ENCODE measurements at places on chromosomes 6 and 20.

GRCh38 chr6:14283600-14284235, 166.1 kb downstream of the CD83 start:
- no peak for DNase-seq

DNA sequence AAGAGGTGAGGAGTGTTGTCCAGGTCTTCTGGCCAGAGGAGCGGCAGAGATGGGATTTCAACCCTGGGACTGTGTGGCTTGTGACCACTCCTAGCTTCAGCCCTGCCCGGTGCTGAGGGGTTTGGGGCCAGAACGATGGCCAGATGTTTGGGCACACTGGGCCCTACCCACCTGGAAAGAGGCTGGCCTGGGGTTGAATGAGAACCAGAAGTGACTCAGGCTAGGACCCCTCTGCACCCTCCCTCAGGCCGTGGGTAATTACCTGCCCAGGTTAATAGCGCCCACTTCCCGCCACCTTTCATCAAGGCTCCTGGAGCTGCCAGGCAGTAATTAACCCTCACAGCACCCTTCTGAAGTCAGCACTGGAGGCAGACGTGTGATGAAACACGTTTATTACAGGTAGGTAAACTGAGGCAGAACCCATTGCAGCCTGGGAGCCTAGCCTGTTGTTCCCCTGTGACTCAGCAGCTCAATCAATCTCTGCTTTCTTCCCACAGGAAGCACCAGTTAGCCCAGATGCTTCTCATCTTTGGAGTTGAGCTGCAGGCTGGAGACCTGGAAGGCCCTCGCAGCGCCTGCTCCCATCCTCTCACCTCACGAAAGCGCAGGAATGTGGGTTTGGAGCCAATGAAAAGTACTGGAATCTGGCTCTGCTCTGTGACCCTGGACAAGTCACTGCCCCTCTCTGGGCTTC, 120.8 kb downstream of the CEBPB start:
- no peak for DNase-seq

DNA sequence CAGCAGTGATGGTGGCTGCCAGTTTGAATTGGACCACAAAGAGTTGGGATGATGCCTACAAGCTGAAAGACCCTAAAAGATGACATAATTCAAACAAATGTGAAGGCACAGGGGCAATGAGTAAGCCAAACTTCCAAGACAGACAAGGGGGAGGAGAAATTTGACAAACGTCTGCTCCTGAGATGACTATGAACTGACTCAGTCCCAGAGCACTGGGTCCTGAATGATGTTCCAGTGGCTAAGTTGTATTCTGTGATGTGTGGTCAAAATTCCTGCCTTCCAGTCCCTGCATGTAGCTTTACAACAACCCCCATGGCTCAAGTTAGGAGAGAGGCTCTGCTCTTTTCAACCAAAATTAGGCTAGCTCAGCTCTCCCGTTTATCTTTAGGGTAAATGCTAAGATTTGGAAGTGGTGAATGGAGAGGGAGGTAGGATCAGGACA, 86.1 kb upstream of the SIRPA start:
- peak; percentile 88 for DNase-seq

DNA sequence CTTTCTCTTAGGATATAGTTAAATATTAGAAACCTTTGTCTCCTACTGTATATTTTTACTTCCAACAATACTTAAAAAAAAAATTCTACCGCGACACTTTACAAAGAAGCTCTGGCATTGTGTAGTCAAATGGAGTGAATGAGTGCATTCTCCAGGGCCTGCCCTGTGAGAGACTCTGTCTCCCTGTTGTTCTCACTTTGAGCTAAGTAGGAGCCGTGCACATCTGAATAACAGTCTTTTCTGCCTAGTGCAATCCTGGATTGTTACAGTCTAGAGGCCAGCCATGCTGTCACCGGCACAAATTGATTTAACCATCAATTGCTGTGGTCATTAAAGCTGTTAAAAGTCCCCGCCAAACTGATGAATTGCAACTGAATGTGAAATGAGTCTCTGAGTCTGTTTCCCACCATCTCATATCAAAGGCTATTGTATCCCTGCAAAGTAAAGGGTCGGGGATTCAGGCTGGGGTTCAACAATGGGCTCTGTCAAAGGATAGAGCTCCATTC, 156.0 kb downstream of the RFPL4B start:
- DNase-seq: no peak

DNA sequence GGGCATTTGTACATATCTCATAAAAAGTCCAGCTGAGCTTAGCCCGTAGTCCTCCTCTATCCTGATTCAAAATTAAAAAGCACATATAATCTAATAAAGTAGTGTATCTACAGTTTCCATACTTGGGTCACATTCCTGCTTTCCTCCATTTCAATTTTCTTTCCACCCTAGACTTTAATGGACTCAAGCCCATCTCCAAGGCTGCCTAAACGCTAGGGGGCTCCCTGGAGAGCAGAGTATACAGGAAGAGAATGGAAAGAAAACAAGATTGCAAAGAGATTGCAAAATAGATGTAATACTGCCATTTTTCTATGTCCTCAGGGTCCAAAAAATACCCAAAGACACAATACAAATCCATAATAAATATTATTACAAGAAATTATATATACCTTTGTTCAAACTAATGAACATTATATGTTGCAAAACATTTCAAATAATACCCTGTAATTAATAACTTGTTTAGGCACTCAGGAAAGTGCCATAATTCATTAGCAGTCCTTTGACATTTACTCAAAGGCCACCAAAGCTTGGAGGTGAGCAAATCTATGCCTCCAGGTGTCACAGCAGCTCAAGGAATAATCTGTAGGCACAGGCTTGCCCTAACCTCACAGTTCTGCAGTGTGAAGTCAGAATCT, 2.4 kb upstream of the MCM3 start:
- peak; percentile 81 for DNase-seq

DNA sequence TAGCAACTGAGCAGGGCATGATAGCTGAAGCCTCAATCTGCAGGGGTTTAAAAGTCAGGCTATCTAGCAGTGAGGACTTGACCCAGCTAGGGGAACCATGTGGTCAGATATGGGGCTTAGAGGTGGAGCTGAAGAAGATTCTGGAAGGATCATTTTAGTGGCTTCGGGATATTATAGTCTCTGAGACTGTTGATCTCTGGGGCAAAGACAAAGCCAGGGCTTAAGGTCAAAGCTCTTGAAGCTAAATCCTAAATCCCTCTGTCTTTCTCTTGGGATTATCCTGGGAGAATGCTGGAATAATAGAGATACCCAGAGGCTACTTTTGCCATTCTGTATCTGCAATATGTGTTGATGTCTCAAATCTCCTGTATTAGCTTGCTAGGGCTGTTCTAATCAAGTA, 132.2 kb downstream of the DHX35 start:
- DNase-seq: no peak

- no peak for DNase-seq
Observed at GRCh38 chr6:27176096-27176495, 71.4 kb upstream of the PRSS16 start.

DNA sequence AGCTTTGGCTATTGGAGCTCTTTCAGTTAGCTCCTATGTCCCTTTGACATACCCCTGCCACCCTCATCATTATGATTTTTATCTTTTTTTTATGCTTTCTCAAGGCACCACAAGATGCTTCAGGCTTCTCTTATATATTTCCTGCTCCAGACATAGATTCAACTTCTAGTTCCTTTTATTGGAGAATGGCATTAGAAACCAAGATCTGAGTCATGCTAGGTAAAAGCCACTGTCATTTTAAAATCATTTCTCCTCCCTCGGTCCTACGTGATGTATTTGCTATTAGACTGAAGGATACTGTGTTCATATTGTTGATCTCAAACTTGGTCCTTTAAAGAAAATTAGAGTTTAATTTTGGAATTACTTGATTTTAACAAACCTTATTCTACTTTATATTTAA, 8.3 kb downstream of the TENT5A start:
- no peak for DNase-seq

- no peak for DNase-seq
Observed at GRCh38 chr6:2731281-2731909, 19.3 kb downstream of the MYLK4 start.

DNA sequence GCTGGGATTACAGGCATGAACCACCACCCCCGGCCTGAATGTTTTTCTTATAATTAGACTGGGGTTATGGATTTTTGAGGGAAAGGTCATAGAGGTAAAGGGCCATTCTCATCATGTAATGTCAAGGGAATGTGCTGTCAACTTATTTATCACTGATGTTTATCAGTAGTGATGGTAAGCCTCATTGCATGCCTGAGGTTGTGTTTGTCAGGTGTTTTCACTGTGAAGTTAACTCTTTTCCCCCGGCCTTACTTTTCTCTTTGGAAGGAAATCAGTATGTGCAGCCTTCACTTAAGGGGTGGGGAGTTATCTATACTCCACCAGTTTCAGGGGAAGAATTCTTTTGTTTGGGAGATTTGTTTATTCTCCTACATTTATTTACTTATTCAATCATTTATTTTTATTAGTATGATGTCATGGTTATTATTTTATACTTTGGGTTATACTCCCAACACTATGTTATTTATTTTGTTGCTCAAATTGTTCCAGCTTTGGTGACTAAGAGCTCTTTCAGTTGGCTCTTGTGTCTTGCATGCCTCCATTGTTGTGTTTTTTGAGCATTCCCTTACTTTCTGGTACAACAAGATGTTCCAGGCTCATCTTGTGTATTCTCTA, 2.8 kb upstream of the SLC17A5 start:
- no peak for DNase-seq

DNA sequence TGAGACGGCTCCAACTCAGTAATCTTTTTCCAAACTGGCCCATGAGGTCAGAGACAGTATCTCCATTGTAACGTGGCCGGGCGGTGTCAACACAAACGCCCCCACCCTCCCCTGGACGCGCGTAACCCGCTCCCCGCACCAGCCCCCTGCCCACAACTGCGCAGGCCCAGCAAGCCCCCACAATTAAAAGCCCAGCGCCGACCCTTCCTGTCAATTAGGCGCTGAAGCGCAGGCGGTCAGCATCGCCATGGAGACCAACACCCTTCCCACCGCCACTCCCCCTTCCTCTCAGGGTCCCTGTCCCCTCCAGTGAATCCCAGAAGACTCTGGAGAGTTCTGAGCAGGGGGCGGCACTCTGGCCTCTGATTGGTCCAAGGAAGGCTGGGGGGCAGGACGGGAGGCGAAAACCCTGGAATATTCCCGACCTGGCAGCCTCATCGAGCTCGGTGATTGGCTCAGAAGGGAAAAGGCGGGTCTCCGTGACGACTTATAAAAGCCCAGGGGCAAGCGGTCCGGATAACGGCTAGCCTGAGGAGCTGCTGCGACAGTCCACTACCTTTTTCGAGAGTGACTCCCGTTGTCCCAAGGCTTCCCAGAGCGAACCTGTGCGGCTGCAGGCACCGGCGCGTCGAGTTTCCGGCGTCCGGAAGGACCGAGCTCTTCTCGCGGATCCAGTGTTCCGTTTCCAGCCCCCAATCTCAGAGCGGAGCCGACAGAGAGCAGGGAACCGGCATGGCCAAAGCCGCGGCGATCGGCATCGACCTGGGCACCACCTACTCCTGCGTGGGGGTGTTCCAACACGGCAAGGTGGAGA, at the start of the genes HSPA1A and HSPA1L:
Gene HSPA1A (plus strand): TSS at position 519 of the 814 bp plus-strand sequence. CDS start 214 bp downstream, at position 733.
Gene HSPA1L (minus strand): TSS at position 259 of the 814 bp plus-strand sequence. CDS start 3,311 bp downstream, outside the sequence.
- DNase-seq: peak; percentile 95

DNA sequence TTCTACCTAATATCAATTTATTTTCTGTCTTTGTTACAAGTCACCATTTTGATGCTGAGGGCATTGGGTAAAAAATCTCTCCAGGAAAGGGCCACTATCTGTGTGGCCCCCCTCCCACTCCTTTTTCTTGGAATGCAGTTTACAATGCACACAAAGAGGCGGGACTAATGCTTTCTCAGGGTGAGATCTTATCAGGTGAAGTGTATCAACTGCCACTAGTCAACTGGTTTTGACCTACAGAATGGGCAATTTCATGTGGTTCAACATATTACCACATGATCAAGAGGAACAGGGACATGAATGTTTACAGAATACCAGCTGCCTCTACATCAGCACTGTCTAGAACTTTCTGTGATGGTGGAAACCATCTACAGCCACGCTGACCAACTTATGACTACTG, 3.7 kb downstream of the RRBP1 start:
- no peak for DNase-seq

GRCh38 chr20:41715526-41715925, 97.3 kb upstream of the CHD6 start:
- no peak for DNase-seq

GRCh38 chr6:152094992-152095592, 287.6 kb downstream of the ESR1 start:
- DNase-seq: peak; percentile 84

- no peak for DNase-seq
Observed at GRCh38 chr6:75493400-75494064, at the start of gene FILIP1. Gene FILIP1 (minus strand): TSS chr6:75493800. CDS start chr6:75414972, 78,828 bp downstream.

GRCh38 chr6:143400258-143401067, 50.0 kb downstream of the ADAT2 start:
- DNase-seq: no peak

DNA sequence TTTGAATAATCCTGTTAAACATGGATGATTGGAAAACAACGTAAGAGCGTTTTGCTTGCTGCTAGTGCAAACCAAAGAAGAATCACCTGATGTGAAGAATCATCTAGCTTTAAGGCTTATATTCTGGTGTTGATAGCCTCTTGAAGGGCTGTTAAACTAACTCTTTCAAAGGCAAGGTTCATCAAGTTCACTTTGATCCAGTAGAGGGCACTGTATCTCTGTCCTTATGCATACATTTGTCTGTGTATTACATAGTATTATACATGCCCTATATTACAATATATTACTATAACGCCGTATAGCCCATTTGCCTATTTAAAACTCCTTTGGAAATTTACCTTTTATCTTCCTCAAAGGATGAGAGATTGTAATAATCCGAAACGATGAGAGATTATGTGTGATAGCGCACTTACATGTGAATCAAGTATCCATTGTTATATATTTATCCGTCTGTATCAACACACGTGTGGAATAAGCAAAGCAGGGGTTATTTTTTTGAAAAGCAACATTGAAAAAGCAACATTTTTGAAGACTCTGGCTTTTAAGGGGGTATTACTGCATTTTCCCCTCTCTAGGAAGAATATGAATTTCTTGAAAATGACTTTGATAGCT, 50.8 kb upstream of the NRN1 start:
- DNase-seq: peak; percentile 43

- peak; percentile 39 for DNase-seq
Observed at GRCh38 chr6:3885262-3886036, 36.3 kb downstream of the FAM50B start.

GRCh38 chr6:139256087-139256486, 35.7 kb downstream of the TXLNB start:
- DNase-seq: no peak

GRCh38 chr6:2209226-2209809, 36.1 kb downstream of the GMDS start:
- DNase-seq: peak; percentile 54

DNA sequence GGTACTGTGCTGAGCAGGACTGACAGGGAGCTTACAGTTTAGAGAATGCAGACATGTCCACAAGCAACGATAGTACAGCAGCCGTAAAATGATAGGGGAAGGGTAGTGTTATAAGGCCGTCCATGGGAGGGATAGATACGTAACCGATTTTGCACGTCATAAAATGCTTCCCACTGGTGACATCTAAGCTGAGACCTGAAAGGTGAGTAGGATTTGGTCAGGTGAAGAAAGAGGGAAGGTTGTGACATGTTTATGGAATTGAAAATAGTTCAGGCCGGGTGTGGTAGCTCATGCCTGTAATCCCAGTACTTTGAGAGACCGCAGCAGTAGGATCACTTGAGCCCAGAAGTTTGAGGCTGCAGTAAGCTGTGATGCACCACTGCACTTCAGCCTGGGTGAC, 25.6 kb downstream of the SNX9 start:
- no peak for DNase-seq

- no peak for DNase-seq
Observed at GRCh38 chr20:34534391-34535165, 18.4 kb downstream of the DYNLRB1 start.

Data from ACHN (cell line).